CD4-positive, CD25-positive, alpha-beta regulatory T cell (primary cell): ENCODE measurements at places on chromosomes 16 and 17.

DNA sequence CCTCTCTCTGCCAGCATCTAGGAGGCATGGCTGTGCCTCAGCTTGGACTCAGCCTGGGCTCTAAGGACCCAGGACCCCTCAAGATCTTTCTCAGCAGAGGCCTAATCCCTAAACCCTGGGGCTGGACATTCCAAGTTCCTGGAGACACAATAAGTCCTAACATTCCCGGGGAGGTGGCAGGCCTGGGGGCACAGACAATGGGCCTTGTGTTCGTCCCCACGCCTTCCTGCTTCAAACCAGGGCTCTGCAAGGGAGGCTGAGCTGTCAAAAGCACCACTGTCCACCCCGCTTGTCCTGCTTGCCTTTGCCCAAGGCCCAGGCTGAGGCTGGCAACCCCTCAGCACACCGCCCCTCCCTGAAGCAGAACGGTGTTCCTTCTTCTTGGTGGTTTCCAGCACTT lies 13.7 kb downstream of the SDK2 start:
- DNase-seq: no peak

GRCh38 chr17:15349119-15349518 lies 7.7 kb upstream of the TEKT3 start:
- DNase-seq: no peak

DNA sequence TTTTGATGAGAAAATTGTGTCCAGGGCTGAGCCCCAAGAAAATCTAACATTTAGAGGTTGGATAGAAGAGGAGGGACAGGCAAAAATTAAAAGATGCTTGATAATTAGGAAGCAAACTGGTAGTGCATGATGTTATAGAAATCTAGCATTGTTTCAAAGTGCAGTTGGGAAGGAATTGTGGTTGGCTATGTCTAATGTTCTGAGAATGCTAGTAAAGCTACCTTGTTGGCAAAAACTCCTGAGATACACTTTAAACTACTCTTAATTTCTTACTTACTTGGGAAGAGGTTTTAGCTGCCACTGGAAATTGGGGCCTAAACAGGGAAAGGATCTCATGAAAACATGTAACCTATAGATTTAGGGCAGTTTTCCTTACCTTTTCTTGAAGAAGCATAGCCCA lies 48.3 kb downstream of the MAP2K4 start:
- no peak for DNase-seq

DNA sequence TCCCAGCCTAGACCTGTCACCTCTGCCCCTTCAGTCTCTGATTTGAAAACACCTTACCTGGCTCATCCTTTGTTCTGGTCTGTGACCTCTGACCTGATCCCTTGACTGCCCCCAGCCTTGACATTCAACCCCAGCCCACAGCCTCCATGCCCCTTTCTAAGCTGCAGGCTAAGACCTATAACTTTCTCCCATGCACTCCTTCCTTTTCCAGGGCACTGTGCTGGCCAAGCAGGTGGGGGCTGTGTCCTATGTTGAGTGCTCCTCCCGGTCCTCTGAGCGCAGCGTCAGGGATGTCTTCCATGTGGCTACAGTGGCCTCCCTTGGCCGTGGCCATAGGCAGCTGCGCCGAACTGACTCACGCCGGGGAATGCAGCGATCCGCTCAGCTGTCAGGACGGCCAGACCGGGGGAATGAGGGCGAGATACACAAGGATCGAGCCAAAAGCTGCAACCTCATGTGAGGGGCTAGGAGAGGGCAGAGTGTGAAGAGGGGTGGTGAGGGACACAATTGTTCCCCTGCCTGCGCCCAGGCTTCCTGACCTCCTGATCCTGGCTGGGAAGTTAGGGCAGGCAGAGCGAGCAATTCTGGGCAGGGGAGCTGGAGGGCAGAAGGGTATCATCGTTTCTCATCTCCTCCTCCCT lies 3.3 kb downstream of the RND2 start:
- DNase-seq: no peak

- no peak for DNase-seq
Observed at GRCh38 chr17:63496177-63496576, 19.3 kb downstream of the ACE start.

DNA sequence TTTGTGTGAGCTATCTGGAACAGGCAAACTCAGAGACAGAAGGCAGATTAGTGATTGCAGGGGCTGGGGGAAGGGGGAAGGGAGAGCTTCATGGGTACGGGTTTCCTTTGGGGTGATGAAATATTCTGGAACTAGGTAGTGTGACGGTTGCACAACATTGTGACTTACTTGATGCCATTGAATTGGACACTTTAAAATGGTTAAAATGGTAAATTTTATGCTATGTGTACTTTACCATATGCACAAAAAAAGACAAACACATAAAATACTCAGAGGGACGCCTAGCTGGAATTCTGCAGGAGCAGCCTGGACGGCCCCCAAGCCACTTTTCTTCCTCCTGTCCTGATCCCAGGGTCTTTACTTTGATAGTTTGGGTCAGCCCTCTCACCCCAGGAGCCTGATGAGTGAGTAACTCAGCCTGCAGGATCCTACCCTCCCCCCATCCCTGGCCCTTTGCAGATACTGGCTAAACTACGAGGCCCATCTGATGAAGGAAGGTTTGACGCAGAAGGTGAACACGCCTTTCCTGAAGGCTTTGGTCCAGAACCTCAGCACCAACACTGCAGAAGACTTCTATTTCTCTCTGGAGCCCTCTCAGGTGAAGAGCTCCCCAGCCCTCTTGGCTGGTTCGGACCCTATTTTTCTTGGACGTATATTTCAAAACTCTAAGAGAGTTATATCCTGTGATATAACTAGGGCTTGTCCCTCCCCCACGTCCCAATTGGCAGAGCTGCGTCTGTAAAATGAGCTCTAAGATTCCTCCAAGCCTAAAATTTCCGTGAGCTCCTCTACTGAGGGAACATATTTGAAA lies 7.8 kb downstream of the ADGRG3 start:
- DNase-seq: no peak
